ENCODE measurements at places on chromosomes 2 and 18.

DNA sequence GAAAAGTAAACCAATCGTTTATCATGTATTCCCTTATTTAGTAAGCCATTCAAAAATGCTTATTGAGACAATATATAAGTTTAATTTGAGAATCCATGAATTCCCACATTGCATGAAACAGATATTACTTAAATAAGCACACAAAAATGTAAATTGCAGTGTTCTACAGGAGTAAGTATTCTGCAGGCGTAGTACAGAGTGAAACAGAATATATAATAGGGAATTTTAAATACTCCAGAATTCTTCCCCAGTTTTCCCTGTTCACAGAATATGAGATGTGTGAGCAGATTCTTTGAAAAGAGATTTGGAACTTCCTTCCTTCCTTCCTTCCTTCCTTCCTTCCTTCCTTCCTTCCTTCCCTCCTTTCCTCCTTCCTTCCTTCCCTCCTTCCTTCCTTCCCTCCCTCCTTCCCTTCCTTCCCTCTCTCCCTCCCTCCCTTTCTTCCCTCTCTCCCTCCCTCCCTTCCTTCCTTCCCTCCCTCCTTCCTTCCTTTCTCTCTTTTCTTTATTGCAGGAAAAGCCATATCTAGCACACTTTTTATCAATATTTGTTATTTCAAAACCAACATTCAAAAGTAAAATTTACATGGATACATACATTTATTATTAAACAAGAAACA, 977.7 kb upstream of the LRRTM1 start:
- DNase-seq, result no peak

DNA sequence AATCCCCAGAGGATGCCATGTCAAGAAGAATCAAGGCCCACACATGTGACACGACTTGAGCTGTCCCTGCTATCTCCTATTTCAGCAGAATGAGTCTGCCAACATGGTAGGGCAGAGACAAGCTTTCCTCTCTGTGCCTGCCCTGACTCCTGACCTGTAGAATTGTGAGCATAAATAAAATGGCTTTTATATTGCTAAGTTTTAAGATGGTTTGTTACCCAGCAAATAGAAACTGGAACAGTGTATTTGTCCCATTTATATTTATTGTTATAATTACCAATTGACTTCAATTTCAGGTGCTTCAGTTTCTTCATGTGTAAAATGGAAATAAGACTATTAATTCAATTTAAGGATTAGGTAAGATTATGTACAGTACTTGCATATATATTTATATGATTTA, 90.5 kb downstream of the ASB1 start:
- DNase-seq, result no peak

GRCh38 chr2:105301646-105302045, 27.9 kb downstream of the TGFBRAP1 start:
- peak; percentile 70 for DNase-seq

DNA sequence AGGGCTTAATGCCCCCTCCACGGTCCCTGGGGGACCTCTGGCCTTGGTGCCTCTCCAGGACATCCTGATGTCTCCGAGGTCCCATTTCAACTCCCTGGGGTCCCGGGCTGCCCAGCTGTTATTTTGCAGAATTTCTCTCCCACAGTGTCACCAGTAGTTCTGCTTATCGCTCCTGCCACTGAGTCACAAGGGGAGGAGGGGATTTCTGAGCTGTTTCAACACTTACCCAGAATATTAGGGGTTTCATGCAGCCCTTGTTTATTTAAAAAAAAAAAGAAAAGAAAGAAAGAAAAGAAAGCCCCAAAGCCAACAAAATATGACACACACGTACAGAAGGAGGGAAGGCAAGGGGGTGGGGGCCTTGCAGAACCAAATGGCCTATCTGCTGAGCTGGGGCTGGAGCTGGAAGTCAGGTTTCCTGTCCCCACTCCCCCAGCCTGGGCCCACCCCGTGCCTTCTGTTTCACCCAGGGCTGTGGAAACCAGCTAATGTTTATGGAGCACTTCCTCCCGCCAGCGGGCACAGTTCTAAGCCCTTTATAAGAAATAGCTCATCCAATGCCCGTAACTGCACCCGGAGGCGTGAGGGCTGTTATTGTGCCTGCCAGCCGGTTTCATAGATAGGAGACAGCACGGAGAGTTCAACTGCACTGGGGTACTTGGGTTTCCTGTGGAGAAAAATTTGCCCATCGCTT, 8.4 kb upstream of the ARID5A start:
- no peak for DNase-seq

GRCh38 chr18:48711651-48712486, 173.0 kb downstream of the CTIF start:
- DNase-seq, result no peak

GRCh38 chr2:219570194-219570923, 980 bp downstream of the OBSL1 start:
- DNase-seq, result no peak

- no peak for DNase-seq
Measured at GRCh38 chr18:47601581-47602272, 328.7 kb downstream of the SMAD2 start.

- no peak for DNase-seq
Measured at GRCh38 chr2:225558399-225559071, 159.0 kb downstream of the NYAP2 start.

DNA sequence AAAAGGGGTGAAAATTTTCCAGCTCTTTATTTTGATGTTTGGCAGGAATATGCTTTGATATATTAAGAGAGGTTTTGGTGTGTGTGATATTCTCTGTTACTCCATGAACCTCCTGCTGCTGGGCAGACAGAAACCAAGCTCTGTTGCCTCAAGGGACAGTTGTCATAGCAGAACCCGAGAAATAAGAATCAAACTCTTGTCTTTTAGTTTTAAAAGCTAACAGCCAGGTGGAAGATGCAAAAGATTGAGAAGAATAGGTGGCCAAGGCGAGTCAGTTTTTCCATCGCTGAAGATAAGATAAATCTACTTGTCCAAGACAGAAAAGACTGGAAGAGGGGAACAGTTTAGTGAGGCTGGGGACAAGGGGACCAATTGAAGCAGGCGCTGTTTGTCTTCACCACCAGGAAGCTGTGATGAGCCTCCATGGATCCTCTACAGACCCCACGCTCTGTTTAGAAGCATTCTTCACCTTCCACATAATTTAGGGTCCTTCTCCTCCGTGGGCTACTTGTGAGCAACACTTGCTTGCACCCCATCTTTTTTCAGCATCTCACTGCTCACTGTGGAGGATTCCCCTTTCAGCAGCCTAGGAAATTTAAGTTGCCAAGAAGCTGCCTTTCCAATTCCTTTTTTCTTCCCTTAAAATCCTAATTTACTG, 23.9 kb downstream of the PMAIP1 start:
- no peak for DNase-seq

DNA sequence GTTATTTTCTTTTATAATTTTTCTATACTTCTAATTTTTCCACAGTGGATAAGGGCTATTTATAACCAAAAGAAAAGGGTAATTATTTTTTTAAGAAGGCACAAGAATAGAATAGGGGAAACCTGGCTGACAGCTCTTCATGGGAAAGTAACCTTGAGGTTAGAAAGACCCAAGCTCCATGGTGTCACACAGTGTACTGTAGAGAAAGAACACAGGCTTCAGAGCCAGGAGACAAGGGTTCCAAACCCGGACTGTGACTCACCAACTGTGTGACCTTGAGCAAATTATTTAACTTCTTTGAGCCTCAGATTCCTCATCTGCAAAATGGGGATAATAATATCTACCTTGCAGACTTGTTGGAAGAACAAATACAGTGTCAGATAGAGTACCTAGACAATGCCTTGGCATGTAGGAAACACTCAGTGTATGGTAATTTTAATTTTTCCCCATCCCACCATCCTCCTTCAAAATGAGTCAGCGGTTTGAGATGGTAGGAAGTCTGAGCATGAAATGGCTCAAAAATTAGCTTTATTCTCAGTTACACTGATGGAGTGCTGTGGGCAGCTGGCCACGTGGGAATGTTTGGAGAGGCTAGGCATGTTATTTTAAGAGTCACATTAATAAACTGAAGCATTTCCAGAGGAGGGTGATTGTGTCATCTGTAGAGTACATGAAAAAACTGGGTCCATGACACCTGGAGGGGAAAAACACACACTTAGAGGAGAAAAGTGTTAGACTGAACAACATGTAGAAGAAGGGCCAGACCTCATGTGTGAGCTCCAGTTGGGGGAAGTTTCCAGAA, 36.7 kb downstream of the TMEM37 start:
- DNase-seq, result no peak

DNA sequence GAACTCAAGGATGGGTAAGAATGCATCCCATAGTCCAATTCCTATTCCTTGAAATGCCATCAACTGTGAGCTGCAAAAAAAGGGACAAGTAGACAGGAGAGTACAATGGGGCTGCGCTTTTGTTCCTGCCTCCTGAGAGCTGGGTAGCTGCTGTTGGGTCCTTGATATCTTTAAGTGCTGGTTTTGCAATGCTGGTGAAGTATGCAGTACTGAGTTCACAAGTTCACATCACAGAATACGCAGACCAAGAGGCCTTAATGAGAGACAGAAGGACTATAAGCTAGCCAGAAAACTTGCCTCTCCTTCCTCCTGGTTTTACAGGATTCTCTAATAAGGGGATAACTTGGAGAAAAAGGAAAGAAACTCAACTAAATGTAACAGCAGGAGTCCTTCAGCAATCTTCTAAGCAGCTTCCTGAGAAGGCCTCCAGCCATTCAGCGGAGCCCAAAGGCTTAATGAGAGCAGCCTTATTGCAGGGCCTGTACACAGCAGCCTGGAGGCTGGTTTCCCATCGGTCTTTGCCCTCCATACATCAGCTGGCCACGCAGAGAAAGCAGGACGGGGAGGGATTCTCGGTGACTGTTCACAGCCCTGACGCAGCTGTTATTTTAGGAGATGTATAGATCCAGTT, 293.1 kb downstream of the CDCA7 start:
- DNase-seq, result no peak

GRCh38 chr2:119689218-119689617, 10.2 kb downstream of the TMEM177 start:
- DNase-seq, result no peak

DNA sequence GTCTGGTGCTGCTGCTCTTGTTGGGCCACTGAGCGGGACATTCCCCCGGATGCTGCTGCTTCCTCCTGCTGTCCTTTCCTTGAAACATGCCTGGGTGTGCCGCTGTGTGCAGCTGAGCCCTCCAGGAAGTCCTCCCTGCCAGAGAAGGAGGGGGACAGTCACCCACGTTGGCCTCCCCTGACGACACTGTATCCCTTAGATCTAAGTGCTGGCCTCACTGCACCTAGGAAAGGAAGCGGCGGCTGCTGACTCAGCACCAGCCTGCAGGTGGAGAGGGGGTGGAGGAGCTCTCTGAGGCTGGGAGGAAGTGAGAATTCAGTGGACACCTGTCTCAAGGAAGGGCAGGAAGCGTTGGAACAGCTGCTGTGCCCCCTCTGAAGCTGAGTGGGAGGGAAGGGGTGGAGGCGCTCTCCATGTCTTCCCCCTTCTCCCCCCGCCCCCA, 239.8 kb downstream of the HAUS1 start:
- peak; percentile 87 for DNase-seq

- DNase-seq, result peak; percentile 27
Measured at GRCh38 chr2:175414882-175415487, 233.5 kb upstream of the ATP5MC3 start.

- DNase-seq, result peak; percentile 45
Measured at GRCh38 chr18:78625847-78626246, 353.8 kb upstream of the SALL3 start.

DNA sequence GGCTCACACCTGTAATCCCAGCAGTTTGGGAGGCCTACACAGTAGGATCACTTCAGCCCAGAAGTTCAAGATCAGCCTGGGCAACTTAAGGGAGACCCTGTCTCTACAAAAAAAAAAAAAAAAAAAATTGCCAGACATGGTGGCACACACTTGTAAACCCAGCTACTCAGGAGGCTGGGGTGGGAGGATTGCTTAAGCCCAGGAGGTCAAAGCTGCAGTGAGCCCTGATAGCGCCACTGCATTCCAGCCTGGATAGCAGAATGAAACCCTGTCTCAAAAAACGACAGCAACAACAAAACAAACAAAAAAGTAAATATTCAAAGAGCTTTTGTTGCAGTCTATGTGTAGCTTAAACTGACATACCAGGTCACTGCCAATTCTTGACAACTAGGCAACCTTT, 63.1 kb upstream of the TANK start:
- DNase-seq, result no peak

DNA sequence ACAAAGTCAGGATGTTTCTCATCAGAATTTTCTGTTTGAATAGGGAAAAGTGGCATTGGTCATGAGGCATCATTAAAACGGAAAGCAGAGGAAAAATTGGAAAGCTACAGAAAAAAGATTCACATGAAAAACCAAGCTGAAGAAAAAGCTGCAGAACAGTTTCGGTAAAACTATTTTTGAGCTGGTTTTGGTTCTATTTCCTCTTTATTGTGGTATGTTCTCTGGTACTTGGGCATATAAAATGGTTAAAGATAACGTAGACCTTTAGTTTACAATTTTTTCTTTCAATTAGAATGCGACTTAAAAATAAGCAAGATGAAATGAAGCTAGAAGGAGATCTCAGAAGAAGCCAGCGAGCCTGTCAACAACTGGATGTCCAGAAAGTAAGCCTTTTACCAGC, 7.6 kb downstream of the GPATCH11 start:
- no peak for DNase-seq

- DNase-seq, result no peak
Measured at GRCh38 chr2:175103191-175103590, 64.8 kb downstream of the ATF2 start.

DNA sequence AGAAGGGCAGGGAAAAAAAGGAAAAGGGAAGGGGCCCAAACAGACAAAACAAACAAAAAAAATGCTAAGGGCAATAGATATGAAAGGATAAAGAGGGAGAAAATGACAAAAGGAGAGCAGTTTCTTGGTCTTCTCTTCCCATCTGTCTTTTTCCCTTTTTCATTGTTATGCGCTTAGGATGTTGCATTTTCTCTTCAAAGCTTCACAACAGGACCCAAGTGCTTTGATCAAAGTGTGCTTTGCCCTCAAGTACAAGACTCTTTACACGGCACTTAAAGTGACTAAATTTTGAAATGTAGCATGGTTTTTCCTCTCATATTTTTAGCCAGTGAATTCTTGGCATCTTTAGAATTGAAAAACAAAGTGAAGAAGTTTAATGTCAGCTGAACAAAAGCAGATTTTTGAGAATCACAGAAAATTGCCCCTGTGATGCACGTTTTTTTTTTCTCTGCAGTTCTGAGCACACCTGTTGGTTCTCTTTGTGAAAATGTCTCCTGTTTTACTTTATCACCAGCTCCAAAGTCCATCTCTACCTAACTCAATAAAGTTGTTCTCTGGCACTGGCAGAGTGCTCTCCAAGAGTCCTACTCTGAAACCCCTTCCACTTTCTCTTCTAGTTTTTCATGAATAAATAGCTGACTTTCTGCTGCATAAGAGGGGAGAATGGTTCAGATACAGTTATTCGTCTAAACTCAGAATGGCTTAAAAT, 126.6 kb downstream of the KCNH7 start:
- DNase-seq, result no peak

- DNase-seq, result no peak
Measured at GRCh38 chr2:144030791-144031190, 489.1 kb downstream of the ZEB2 start.

DNA sequence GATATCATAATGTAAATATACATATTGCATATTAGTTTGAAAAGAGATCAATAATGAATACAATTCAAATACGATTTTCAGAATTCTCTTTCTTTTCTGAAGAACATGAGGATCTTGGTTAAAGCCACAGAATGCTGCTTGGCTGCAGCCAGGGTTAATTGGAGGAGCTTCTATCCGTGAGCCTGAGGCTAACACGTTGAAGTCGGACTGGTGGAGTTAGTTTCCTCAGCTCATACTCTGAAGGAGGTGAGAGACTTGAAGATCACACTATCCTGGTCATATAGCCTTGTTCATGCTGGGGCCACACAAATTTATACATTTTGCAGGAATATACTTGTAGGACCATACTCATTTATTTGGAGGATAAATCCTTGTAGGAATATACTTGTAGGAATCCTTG, 335.8 kb downstream of the TRIB2 start:
- no peak for DNase-seq

GRCh38 chr2:211035548-211036185, 479.3 kb downstream of the CPS1 start:
- DNase-seq, result peak; percentile 31
